ENCODE measurements at places on chromosomes 2 and 18.
A peak's percentile ranks its signal among the peaks of the same experiment; 100 is the strongest.

DNA sequence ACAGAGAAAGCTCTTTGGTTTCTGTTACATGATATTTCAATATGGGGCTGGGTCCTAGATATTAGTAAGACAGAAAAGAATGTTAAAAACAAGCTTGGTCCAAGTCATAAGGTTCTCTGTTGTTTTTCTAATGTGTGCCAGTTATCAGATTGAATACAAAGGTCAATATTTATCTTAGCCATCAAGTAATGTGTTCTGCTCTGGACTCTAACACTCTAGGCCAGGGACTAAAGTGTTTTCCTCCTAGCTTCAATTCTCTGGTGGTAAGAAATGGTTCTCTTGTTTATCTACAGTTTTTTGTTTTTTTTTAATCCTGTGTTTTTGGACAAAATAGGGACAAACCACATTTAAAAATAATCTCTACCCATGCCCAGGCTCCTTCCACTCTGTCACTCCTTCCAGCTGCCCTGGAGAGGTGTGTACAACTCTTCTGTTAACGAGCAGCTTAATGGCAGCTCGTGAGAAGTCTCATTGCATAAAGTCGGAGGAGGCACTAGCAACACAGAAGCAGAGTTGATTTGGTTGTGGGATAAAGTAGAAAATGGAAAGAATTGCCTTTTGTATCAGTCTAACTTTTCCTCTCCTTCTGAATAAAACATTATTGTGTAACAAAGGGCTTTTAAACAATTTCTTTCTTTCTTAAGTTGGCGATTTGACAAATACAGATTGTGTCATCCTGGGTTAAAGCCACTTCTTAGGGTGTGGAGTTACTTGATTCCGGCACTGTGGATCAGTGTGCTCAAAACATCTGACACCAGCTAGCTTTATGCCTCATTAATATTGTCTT, 8.0 kb upstream of the SESTD1 start:
- DNase-seq = no peak

GRCh38 chr2:211068108-211068780, 511.8 kb downstream of the CPS1 start:
- DNase-seq = no peak

GRCh38 chr2:43636621-43637020, 439 bp upstream of the PLEKHH2 start:
- DNase-seq = no peak

DNA sequence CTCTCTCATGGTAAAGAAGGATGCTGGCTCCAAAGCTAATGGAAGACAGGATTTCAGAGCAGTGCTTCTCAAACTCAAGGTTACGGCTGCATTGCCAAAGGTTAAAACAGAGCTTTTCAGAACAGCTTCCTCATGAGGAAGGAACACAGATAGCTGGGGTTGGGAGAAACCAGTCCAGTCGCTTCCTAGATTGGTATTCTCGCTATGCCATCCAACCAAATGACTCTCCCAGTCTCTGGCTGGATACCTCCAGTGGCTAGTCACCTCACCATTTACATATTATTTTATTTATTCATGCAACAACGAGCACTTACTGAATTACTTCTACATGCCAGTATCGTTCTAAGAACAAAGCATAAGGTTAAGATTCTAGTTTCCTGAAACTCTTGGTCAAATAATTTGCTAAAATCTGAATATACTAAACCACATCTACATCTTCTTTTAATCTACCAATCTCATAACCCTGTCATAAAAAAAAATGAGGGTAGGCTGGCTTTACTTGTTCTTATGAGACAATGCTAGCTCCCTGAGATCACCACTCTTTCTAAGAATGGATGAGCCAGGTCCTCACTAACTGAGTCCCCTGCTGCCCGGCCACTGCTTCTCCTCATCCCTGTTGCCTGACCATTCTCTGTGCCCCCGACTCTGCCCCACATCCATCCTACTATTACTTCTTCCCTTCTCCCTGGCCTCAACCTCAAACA, 20.4 kb downstream of the KDSR start:
- DNase-seq = no peak

GRCh38 chr2:12045864-12046291, 299.4 kb downstream of the LPIN1 start:
- DNase-seq = no peak

DNA sequence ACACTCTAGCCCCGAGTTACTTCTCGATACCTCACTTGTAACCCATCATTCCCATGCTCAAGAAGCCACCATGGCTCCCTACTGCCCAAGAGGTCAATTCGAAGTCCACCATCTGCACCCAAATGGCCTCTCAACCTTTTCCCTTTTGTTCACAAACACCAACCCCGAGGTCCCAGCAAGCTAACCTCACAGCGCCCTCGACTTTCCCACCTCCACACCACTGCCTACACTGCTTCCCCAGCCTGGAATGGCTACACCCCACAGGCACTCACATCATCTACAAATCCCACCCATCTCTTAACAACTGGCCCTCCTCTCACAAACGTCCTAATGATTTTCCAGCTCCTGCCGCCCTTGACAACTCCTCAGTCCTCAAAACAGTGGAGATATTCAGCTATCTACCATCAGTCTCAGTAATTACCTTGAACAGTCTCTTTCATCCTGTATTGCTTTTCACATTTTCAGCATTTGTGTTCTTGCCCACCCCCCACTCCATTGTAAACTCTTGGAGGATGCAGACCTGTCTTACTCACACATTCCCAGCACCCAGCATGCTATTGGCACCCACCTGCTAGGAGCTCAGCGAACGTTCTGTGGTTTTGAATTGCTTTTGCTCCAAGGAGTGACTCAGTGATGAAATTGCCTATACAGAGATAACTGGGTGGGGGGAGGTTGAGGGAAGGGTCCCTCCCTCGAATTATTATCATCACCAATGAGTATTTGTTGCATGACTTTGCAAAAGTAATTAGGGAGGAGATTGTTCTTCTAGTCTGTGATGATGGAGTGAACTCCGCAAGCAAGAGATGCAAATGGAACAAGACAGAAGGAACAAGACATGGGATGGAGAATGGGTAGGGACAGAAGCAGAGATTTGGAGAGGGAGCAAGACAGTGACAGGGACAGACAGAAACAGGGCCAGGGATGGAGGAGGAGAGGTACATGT, 106.8 kb downstream of the CYP26B1 start:
- no peak for DNase-seq

- DNase-seq = no peak
These were observed 24.2 kb downstream of the CENPA start for GRCh38 chr2:26809876-26810577.

- no peak for DNase-seq
These were observed 20.1 kb upstream of the NAB1 start for GRCh38 chr2:190628591-190629319.

DNA sequence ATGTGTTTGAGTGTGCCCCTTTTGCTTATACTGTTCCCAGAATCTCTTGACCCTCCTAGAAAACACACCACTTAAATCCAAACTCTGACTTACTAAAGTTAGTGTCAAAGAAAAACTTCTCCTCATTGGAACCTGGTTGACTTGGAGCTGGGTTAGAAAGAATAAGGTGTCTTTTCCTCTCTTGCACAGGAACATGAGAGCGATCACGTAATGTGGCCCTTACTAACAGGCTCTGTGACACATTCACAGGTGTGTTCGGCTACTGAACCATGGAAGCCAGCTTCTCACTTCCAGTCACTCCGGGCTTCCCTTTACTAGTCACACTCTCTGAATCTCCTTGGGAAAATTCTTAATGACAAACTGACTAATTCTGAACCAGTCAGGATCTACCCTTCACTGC, 5.4 kb upstream of the POU3F3 start:
- no peak for DNase-seq

GRCh38 chr18:79815657-79816056, 17.9 kb downstream of the KCNG2 start:
- no peak for DNase-seq

DNA sequence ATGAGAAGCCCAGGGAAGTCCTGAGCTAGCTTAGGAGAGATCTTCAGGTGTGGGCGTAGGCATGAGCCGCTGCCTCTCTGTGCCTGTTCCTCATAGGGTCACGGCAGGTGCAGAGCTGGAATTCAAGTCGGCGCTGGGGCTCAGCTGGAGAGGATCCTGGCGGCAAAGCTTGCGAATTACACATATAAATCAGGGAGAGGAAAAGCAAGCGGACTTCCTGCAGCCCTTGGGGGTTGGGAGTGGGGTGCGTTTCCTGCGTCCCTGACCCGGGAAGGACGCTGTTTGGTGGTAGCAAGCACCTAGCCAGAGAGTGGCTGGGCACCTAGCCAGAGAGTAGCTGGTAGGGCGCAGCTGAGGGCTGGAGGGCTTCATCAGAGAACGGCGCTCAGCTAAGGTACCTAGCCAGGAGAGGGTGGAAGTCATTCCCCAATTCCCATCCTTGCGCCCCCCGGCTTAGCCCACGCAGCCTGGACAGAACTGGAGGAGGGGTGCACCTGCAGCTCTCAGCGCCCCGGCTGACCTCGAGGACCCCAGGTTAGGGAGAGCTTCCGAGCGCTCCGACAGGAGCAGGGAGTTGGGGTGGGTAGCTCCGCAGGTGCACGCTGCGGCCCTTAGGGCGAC, 459 bp upstream of the EFR3B start:
- no peak for DNase-seq

DNA sequence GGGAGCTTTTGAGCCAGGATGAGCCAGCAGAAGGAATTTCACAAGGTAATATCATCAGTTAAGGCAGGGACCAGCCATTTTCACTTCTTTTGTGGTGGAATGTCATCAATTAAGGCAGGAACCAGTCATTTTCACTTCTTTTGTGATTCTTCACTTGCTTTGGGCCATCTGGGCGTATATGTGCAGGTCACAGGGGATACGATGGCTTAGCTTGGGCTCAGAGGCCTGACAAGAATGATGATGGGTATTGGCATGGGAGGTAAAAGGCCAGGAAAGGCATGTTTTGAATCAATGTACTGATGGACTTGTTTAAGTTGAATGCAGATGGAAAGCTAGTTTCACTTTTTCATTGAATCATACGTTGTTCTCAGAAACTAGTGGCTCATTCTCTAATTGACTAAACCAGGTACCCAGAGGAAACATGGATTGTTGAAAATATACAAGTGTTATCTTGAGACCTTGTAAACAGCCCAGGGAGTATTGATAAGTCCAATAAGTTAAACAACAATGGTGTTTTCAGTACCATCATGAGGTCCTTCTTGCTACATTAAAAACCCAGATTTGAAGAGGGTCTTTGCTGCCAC, 1672.5 kb upstream of the DDX18 start:
- DNase-seq = no peak

GRCh38 chr2:240624011-240624949, 1.0 kb upstream of the GPR35 start:
- DNase-seq = no peak

DNA sequence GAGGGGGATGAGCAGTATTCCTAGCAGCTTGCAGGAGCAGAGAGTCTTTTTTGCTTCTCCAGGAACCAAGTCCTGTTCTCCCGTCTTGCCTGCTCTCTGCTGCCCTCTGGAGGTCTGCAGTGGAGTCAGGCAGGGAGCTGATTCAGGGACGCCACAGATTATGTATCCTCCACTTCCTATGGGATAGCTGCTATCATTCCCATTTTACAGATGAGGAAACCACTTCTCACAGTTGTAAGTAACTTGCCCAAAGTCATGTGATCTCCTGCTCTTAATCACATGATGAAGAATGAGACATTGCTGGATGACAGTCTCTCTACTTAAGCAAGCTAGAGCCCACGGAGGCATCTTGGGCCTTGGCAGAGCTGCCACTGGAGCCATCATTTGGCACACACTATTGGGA, 8.3 kb downstream of the SLC4A5 start:
- peak; percentile 60 for DNase-seq

DNA sequence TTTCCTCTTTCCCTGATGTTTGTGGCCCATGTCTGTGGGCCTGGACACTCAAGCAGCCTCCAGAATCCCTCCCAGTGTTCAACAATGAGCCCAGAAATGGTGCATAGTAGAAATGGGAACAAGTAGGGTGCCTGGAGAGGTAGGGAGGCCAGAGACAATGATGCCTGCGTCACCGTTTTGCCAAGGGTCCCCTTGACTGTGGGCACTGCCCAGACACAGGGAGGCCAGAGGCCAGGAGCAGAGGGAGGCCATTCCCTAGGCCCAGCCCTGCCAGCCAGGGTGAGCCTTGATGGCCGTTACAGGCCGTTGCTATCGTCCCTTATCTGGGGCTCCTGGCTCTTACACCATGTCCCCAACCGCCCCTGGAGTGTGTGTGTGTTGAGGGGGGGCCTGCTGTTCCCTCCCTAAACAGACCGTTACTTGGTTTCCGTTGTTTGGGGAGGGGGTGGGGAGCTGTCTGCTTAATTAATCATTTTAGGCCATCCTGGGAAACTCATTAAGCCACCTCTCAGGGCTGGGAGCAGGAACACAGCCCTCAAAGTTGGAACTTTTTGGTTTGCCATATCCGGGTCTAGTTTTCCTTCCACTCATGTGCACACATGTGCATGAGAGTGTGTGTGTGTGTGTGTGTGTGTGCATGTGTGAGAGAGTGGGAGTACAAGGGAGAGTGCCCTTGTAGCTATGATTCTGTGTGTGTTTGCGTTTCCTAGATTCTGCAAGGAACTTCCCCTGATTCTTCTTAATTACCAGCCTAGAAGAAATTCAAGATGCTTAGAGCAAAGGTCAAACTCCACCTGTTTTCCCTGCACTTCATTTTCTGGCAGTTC, 135.2 kb upstream of the HAAO start:
- DNase-seq = no peak

- no peak for DNase-seq
These were observed 127.6 kb upstream of the SPOPL start for GRCh38 chr2:138373993-138374408.

- no peak for DNase-seq
These were observed 767.7 kb upstream of the GCFC2 start for GRCh38 chr2:76478266-76479035.

DNA sequence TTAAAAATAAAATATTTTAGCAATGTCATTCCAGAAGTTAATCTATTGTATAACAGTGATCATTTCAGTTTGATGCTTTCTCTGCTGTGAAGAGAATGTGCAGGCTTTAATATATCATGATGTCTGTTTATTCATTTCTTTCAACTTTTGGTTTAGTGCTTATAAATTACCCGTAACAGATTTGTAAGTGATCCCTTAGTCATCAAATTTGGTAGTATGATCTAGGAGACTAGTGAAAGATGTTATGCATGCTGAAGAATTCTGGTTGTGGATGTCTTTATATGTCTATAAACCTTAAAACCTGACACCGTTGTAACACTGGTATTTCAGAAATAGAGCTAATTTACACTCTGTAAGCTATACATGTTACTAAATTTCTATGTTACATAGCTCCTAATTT, 260.4 kb downstream of the CPS1 start:
- DNase-seq = no peak

GRCh38 chr2:191451116-191451515, 205.9 kb downstream of the MYO1B start:
- DNase-seq = no peak

- DNase-seq = no peak
These were observed 103.6 kb downstream of the UNC80 start for GRCh38 chr2:209875270-209875669.

DNA sequence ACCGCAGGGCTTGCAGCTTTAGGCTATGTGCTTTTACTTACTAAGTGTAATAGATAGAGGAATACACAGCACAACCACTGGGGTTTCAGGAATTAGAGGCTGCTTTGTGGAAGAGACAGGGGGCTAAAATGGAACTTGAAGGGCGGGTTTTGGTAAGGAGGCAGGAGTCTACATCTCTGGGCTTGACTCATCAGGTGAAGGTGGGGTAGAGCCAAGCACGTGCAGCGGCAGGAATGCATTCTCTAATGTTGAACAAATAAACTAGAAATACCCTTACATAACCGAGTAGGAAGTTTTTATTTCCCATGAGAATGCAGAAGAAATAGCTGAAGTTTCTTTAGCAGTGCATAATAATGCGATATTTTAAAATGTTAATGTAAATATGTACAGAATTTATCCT, 673.8 kb upstream of the SALL3 start:
- DNase-seq = no peak

Measured in activated CD4-positive, alpha-beta T cell treated with anti-CD3 and anti-CD28 coated beads, Interleukin-2, amount 50 U/mL, for 24 hours (primary cell).